HS-5 (cell line): ENCODE measurements at places on chromosomes 12 and 14.
A peak's percentile ranks its signal among the peaks of the same experiment; 100 is the strongest.

DNA sequence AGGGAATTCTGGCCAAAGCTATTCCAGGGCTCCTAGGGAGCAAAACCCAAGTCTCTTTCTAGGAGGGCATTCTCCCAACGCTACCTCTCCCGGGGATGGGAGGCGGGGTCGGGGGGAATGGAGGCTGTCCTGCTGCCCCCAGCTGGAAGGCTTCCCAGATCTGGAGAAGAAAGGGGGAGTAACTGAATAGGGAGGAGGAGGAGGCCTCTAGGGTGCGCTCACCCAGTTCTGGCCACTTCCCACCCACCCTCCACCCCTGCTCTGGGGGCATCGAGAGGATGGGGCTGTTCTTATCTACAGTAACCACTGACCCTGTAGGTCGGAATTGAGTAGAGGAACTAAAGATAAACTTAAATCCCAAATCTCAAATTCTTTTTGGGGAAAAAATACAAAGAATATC is 579 bp upstream of the RNASE1 start:
- no peak for DNase-seq

GRCh38 chr12:55385891-55386290 is 14.4 kb upstream of the OR6C65 start:
- DNase-seq: no peak

DNA sequence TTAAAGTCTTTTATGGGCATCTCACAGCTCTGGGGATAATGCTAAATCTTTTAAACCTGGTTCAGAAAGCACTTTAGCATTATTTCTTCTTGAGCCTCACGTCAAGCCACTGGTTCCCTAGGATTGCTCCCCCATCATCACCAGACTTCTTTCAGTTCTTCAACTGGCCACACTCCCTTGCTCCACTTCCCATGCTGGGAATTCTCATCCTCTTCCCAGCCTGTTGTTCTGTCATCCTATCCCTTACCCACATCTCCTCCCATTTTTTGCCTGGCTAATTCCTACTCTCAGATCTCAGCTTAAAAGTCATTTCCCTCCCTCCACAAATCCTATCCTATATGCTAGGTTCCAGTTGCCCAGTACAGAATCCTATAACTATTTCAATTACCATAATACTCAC is 14.4 kb downstream of the FERMT2 start:
- no peak for DNase-seq

- DNase-seq: no peak
These were observed 27.3 kb downstream of the PTPRB start for GRCh38 chr12:70609739-70610491.

- peak; percentile 83 for DNase-seq
These were observed 3.2 kb downstream of the MGST1 start for GRCh38 chr12:16350682-16351081.

GRCh38 chr12:65826353-65827171 is 2.3 kb downstream of the HMGA2 start:
- peak; percentile 73 for DNase-seq

- DNase-seq: no peak
These were observed 21.6 kb upstream of the TMCC3 start for GRCh38 chr12:94671917-94672316.

DNA sequence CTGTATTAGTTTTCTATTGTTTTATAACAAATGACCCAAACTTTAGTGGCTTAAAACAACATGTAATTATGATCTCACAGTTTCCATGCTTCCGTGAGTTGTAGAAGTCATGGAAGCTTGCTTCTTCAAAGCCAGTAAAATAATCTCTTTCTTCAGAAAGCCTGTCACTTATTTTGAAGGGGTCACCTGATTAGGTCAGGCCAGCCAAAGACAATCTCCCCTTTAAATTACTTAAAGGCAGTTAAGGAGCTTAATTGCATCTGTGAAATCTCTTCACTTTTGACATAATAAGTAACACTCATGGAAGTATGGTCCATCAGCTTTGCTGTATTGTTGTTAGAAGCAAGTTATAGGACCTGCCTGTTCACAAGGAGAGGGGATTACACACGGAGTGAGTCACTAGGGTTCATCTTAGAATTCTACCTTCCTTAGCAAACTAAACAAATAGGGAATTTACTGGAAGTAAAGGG is 89.8 kb downstream of the FAR2 start:
- DNase-seq: no peak

- DNase-seq: no peak
These were observed 685.9 kb downstream of the DIO2 start for GRCh38 chr14:79525416-79525815.

DNA sequence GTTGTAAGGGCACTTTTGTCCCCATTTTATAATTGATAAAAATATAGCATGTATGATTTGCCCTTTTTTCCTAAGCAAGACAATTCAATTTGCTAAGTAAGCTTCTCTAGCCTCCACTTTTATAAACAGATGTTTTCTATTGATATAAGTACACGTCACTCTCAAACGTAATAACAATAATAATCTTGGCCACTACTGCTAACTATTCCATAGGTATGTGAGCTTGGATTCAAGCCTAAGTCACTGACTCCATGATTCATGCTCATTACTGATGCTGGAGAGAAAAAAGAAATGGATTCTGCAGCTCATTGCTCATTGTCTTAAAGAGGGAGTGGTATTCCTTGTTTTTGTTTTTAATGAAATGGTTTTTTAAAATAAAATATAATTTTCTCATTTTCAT is 661.0 kb downstream of the GALC start:
- DNase-seq: no peak

GRCh38 chr12:80189241-80189640 is 89.9 kb downstream of the OTOGL start:
- no peak for DNase-seq

- no peak for DNase-seq
These were observed 7.3 kb upstream of the CLMN start for GRCh38 chr14:95326987-95327386.

DNA sequence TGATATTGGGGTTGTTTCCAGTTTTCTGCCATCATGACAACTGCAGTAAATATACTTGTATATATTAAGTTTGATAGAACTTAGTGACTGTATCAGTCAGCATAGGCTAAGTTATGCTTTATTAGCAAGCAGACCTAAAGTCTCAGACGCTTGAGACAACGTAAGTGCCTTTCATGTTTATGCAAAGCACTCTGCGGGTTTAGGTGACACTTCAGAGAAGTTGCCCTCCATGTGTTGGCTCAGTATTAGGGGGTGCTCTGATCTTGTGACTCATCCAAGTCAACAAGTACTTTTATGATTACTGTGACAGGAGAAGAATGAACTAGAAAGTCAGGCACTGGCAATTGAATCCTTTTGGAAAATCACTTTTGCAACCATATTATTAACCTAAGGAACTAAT is 13.3 kb upstream of the OTOGL start:
- no peak for DNase-seq

DNA sequence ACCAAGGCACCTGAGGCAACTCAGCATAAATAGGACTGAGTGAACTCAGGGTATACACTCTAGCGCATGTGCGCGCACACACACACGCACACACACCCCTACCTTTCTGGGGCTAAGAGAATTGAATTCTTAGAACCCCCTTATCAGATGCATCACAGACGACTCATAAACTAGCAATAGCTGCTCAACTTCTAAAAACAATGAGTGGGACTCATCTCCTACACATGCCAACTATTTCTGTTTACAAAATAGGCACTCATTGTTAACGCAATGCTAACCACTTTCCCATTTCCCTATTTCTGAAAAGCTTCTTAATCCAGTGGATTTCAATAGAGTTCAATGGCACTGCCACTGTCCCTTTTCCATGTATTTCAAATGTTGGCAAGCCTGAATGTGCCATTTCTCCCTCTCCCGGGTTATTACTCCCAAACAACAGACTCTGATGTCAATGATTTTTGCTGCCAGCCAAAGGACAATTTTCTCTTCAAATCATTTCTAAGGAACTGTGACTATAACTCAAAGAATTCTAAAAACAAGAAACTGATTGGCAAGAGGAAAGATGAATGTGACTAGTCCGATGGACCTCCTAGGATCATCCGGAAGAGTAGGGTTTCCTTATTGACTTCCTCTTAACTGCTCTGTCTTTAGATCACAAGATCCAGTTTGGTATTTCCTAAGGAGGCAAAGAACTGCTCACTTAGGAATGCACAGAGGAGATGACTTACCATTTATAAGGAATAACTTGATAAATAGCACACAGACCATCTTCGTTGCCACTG is 48.8 kb downstream of the SLC38A1 start:
- peak; percentile 90 for DNase-seq

DNA sequence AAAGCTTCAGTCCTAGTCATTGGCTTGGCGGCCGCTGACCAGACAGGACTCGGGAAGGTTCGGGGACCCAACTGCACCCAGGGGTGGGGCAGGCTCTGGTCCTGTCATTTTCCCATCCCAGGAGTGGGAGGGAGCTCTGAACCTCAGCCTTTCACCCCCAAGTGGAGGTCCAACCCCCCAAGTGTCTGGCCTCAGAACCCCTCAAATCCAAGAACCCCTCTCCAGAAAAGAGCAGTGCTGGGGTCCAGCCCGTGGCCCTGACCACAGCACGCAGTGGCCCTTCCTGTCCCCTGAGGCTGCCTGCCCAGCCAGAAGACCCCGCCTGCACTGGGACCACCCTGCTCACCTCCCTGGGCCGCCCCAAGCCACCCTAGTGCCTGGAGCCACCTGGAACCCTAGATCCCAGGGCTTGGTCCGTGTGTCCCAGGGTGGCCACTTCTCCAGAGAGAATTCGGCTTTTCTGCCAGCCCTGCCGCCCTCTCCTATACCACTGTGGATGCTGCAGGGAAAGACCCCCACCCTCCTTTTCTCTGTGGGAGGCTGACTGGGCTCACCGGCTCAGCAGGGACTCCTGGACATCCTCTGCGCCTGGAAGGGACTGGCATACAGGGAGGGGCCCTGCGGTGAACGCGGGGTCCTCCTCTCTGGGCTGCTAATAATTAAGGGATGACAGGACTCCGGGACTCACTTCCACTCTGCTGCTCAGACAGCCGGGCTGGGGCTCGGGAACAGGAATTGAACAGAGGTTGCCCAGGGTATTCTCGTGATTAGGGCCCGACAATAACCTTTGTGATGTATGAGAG is 326.9 kb upstream of the SFSWAP start:
- DNase-seq: no peak

DNA sequence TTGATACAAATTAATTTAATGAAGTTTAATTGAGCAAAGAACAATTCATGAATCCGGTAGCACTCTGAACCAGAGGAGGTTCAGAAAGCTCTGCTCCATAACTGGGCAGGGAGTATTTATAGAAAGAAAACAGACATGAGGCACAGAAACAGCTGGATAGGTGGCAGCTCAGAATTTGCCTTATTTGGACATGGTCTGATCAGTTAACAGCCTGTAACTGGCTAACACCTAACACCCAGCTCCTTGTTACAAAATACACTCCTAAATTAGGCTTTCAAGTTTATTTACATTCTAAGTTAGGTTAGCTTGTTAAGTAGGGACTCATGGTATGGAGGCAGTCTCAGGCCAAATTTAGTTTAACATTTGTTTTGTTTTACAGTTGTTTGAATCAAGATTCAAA is 67.8 kb upstream of the TMCC3 start:
- DNase-seq: no peak

DNA sequence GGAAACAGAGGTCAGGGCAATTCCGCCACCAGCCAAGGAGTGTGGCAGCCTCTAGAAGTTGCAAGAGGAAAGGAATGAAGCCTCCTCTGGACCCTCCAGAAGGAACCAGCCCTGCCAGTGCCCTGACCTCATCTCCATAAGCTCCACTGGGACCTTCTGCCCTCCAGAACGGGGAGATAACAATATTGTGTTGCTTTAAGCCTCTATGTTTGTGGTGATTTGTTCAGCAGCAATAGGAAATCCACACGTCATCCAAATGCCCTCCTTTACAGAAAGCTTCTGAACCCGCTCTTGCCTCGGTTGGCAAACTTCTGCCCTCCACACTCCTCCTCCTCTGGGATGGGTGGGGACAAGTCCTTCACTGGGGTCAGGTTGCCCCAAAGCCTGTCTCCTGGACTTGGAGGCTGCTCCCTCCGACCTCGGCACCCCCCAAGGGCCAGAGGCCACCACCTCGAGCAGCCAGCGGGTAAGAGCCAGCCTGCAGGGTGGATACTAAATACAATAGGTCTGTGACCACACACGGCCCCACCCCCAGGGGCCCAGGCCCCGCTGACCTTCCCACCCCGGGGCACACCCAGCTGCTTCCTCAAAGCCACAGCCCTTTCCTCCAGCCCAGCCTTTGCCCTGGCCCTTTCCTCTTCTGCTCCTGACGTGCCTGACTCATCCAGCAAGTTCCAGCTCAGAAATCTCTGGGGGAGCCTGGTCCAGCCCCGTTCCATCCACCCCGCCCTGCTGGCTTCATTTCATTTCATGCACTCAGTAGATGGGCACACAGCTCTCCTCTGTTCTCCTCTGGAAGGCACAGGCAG is 58.7 kb upstream of the NCOR2 start:
- peak; percentile 52 for DNase-seq

DNA sequence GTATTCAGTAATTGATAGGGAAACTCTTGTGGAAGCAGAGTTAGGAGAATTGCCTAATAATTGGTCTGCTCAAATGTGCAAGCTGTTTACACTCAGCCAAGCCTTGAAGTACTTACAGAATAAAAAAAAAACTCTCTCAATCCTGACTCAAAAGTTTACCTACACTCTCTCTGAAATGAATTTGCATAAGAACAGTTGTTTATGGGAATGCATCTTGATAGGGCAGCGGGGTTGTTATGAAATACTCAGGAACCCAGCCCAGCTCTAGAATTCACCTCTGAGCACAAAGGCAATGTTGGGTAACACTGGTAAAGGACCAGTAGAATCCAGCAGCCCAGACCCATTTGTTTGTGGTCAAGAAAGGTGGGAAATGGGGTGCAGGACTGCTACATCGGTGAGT is 267.0 kb downstream of the CPNE8 start:
- no peak for DNase-seq

GRCh38 chr12:66048835-66049537 is 81.6 kb downstream of the LLPH start:
- DNase-seq: no peak

DNA sequence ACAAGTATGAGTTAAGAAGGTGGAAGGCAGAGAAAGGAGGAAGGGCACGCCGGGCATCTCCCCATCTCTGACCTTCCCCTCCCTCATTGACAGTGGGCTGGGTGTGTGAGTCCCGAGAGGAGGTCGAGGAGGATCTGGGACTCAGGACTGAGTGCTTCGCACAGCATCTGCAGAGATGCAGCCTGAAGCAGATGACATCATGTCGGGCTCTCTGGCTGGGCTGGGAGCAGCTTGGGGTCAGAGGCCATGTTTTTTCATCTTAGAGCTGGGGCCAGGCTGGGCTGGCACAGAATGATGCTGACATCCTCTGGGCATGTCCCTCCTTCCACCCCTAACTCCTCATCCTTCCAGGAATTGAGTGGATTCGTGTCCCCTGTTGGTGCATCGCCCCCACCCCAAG is 43.5 kb downstream of the CMKLR1 start:
- DNase-seq: no peak

GRCh38 chr14:62209287-62209899 is 447.2 kb downstream of the SNAPC1 start:
- peak; percentile 73 for DNase-seq

GRCh38 chr14:99829450-99829849 is 36.2 kb downstream of the EML1 start:
- DNase-seq: no peak

DNA sequence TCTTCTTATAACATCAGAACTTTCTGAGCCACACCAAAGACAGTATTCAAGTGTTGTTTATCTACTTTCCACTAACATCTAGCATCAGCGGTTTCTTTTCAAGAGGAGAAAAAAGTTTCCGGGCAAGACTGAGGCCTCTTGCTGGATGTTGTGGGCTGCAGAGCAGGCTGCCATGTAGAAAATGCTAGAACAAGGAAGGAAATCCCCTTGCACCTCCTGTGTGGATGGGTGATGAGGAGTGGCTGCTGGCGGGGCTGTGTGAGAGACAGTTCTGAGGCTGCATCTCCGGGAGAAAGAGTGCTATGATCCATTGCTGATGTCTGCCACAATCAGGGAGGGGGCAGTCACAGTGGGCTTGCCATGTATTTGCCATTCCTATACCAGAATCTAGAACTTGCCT is 37.8 kb upstream of the PPP1CC start:
- DNase-seq: no peak
